NCI-H1694 (cell line): ENCODE measurements at places on chromosomes 2 and 18.
A peak's percentile ranks its signal among the peaks of the same experiment; 100 is the strongest.

DNA sequence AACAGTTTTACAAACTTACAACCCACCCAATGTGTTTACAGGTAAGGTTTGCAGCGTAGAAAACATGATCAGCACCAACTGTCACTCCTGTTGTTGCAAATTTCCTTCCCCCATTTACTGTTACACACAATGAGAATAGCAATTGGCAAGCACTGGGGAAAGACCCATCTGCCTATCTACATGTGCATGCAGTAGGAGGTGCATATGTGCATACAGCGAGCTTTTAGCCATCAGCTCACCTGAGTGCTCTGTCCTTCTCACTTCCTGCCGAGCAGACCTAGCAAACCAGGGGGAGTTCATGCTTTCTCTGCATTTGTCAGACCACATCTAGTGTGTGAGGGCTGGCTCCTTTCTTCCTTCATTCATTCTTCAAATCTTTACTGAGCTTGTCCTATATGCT lies 49.9 kb upstream of the ARL4C start:
- DNase-seq = no peak

DNA sequence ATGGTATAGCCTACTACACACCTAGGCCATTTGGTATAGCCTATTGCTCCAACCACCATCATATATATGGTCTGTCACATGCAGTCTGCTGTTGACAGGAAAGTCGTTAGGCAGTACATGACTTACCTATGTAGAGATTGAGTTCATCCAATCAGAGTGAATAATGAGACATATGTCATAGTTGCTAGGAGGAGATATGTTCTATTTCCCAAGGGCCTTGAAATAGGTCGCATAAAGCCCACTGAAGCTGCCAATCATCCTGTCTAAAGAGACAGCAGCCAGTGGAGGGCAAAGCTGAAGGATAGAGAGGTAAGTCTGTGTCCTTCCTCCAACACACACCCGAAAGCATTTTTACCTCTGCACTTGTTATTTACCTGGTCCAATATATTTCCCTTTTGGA lies 263.4 kb downstream of the PTPRM start:
- DNase-seq = peak; percentile 0

- no peak for DNase-seq
These were observed 306.0 kb upstream of the CELF4 start for GRCh38 chr18:37871561-37871960.

DNA sequence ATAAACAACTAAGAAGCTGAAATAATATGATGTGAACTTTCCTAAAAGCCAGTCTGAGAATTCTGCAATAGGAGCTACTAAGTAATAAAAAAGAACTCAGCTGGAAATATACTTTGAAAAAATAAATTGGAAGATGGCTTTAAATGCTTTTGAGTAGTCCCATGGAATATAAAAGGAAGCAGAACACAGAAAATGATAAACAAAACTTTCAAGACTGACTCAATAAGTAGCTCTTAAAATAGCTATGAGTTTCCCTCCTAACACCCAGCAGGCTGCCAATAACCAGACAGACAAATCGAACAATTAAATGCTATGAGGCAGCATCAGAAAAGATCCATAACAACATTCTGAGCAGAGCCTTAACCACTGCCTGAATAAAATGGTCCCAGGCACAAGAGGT lies 319.9 kb downstream of the DPP10 start:
- no peak for DNase-seq

DNA sequence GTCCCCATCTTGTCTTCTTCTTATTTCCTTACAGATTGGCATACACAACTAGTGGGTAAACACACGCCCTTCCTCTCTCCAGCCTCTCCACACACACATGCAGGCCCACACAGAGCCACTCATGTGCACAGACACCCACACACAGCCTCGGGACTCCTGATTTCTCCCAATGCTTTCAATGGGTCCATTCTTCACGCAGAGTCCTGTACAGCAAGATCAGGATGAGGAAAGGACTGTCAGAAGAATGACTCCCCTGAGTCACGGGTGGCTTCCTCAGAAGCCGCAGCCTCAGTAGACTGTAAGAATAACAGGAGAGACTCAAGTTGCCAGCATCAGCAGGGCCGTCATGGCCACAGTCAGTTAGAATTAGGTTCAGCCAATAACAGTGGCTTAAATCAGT lies 109.1 kb upstream of the GLI2 start:
- no peak for DNase-seq

DNA sequence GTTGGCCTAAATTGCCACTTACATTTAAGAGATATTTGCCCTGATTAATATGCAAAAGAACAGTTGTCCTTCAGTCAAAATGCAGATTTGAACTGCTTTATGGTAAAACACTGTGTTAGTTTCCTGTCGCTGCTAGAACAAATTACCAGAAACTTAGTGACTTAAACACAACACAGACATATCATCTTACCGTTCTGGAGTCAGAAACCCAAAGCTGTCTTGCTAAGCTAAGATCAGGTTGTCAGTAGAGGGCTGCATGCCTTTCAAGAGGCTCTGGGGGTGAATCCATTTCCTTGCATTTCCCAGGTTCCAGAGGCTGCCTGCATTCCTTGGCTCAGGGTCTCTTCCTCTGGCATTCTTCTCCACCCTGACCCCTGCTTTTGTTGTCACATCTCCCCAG lies 149.5 kb downstream of the FAM161A start:
- no peak for DNase-seq
